Hepatocyte (in vitro differentiated cells): ENCODE measurements at places on chromosomes 6 and 20. TPM values are rescaled to one million over a fixed set of nuclear protein-coding genes. Genes with fewer than 3 reads are reported as not detected.
A peak's percentile ranks its signal among the peaks of the same experiment; 100 is the strongest.

Gene CRISP3
- total RNA-seq: not detected in 2 replicates

Gene SGK2
- 20.6 and 21.2 TPM in 2 replicates for total RNA-seq

Gene SLC17A9
- total RNA-seq: 17.3 and 26.9 TPM in 2 replicates

GRCh38 chr20:3998998-3999397 lies 16.4 kb downstream of the RNF24 start:
- DNase-seq: no peak

DNA sequence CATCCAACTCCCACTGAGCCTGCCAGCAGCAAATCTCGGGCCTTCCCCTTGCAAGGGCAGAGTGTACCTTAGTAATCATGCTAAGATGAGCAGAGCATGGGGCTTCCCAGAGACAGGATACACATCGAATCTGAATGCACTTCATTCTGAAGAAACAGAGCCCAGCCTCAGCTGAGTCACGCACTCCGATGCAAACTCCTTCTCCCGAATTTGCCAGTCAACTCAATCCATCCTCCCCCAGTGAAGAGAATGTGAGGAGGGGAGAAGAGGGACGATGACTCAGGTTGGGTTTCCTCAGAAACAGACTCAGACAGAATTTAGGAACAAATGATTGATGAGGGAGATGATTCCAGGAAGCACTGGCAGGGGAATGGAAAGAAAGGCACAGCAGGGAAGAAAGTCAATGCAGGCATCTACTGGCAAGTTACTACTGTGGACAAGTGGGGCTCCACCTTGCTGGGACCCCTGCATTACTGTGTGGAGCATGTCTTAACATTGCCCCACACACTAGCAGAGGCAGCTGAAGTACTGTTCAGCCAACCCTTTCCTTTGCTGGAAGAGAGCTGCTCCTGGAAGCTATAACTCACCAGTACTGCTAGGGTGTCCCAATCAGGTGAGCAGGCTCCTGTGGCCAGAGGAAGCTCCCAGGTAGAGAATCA lies 251.6 kb downstream of the ADGB start:
- no peak for DNase-seq

- no peak for DNase-seq
These were observed 389.5 kb upstream of the CDH4 start for GRCh38 chr20:60862601-60863000.

DNA sequence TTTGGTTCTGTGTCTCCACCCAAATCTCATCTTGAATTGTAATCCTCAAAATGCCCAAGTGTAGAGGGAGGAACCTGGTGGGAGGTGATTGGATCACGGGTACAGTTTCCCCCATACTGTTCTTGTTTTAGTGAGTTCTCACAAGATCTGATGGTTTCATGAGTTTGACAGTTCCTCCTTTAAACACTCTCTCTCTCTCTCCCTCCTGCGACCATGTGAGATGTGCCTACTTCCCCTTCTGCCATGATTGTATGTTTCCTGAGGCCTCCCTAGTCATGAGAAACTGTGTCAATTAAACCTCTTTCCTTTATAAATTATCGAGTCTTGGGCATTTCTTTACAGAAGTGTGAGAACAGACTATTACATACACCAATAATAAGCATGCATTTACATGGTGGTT lies 12.1 kb upstream of the EYS start:
- no peak for DNase-seq

- DNase-seq: no peak
These were observed 26.2 kb upstream of the HDAC2 start for GRCh38 chr6:113997116-113997515.

- DNase-seq: peak; percentile 88
These were observed 5.5 kb upstream of the BAK1 start for GRCh38 chr6:33585403-33586107.

GRCh38 chr20:11159728-11160127 lies 485.9 kb upstream of the JAG1 start:
- DNase-seq: peak; percentile 13
